Body of pancreas (tissue), 4 donors: ENCODE measurements at places on chromosomes 5 and 9.
A peak's percentile ranks its signal among the peaks of the same experiment; 100 is the strongest.

DNA sequence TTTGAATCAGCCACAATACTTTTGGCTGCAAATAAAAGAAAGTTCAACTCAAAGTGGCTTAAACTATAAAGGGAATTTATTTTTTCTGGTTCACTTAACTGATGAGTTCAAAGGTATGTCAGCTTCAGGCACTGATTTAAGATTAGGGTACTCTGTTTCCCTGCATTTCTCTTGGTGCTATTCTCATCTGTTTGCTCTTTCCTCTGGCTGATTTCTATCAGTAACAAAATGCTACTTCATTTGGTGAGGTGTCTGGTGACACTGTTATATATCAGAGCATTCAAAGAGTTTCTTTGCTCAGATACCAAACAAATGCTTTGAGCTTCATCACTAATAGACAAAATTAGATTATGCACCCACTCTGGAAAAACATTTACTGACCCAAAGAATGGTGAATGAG lies 65.9 kb upstream of the HTR4 start:
- DNase-seq: no peak

- no peak for DNase-seq
These were observed 46.1 kb upstream of the MAMDC2 start for GRCh38 chr9:69997524-69997923.

DNA sequence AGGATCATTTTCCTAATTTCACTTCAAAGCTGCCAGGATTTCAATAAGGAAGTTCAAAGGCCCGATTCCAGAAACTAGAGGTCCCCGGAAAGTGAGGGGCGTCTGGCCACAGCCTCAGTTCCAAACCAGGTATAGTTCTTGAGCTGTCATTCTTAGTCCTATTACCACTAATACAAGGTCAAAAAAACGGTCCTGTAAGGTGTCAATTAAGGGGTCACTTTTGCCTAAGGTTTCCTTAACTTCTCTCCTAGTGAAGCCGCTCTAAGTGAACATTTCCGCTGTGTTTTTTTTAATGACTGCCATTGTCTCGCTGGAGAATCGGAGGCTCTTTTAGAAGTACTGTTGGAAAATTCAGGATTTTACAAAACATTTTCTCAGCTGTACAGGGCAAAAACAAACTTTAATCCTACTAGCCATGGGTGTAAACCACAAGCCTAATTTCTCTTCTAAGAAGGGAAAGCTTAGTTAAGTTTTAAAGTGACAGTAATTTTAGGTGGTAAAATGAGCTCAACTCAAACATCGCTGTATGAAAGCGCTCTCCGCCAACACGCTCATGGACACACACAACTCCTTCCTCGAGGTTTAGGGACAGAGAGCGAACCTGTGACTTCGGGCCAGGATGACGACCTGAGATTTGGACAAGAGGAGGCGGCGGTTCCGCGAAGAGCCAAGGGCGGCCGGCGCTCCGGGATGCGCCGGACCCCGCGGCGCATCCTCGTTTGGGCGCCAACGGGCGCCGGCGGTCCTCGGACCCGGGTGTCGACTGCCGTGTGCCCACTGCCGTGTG lies 76.7 kb upstream of the IFNE start:
- DNase-seq: no peak

DNA sequence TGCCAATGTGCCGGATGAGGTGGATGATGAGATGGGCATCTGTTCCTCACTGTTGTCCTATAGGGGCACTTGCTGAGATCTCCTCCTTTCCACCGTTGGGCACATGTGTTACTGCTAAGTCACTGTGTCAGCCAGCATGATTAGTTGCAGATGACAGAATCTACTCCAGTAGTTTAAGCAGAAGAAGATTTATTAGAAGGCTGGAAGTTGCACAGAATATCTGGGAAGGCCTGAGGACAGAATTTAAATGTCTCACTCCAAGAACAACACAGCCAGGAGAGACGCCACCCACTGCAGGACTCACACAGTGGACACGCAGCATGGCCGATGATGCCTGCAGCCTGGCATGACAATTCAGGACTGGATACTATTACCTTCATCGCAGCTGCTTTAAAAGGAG lies 157.5 kb downstream of the NSG2 start:
- no peak for DNase-seq

- no peak for DNase-seq
These were observed 101.8 kb downstream of the CDK5RAP2 start for GRCh38 chr9:120478208-120478607.

GRCh38 chr9:2354856-2355696 lies 266.5 kb upstream of the VLDLR start:
- no peak for DNase-seq

DNA sequence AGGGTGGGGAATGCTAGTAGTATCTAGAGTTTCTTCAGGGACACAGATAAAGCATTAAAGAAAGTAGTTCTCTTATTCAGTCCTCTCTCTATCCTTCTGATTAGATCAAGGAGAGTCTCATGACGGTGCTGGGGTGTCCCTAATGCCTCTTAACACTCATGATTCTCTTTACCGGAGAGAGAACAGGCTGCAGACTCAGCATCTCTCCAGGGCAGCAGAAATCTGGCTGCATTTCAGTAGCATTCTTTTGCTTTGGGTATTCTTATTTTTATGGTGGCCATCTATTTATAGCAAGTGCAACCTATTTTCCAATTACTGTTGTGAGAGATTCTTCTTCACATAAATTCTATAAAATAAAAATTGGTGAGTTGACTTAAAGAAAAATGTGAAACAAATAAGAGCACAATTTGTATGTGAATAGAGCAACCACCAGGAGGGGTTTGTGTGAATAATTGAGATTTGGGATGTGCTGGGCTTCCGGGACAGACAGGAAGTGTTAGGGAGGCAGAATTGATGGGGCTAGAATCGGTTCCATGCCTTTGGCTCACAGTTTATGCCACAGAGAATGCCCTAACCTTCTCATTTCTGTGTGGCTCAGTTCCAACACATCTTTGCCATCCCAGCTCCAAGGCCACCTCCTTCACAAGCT lies 23.8 kb upstream of the BOD1 start:
- DNase-seq: no peak

DNA sequence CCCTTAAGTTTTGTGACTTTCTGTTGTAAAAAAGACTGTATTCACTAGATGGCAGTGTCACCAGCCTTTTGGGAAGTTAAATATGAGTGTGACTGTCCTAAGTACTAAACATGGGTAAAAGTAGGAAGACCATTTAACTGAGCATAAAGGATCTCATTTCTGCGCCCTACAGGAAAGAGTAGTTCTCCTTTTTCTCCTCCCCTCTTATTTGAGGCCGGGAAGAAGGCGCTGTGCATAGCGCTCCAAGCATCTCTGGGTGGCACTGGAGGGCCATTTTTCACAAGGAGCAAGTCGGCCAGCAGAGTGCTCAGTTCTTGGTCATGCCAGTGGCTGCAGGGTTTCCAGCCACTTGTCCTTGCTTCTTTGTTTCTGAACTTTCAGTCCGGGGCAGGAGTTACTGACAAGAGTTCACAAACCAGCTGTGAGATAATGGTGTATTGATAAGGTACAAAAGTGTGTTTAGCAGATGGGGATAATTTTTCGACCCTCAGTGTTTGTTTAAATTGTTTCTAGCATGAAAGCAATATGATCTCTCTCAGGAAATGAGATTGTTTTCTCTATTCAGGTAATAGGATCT lies 227.6 kb upstream of the DMRT1 start:
- peak; percentile 81 for DNase-seq

DNA sequence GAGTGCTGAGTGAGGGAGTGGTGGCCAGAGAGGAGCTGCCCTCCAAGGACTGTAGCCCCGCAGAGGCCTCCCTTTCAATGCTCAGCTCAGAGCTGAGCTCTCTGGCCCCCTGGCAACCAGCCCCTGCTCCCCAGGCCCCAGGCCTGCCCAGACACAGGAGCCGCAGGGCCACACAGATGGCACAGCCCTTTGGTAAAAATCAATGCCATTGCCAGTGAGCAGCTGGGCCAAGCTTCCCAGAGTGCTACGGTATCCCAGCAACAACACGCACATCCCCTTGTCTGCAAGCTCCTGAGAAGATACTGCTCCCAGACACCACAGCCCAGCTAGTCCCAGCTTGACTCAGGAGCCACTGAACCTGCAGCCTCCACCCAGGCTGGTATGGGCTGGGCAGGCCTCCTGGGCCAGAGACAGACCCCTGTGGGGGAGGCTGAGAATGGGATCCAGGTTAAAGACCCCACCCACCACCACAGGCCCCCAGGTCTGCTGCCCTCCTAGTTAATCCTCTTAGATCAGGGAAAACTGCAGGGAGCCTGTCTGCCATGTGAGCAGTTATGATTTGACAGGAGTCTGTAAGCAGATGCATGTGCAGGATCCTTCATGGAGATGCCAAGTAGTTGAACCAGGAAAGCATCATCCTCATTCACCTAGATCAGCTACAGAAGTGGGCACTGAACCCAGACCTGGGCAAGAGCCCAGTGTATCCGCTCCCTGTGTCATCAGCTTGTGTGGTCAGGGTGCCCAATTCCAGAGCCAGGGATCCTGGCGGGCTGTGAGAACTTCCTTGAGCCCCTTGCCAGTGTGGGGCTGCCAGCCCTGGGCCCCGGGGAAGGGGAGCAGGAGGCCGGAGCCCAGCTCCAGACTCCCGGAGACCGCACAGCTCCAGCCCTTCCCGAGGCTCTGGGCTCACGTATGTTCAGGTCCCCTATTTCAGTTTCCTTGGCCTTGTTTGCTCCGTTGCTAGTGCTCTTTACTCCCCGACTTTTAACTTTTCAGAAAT lies 26.7 kb upstream of the ADAMTS2 start:
- peak; percentile 52 for DNase-seq

DNA sequence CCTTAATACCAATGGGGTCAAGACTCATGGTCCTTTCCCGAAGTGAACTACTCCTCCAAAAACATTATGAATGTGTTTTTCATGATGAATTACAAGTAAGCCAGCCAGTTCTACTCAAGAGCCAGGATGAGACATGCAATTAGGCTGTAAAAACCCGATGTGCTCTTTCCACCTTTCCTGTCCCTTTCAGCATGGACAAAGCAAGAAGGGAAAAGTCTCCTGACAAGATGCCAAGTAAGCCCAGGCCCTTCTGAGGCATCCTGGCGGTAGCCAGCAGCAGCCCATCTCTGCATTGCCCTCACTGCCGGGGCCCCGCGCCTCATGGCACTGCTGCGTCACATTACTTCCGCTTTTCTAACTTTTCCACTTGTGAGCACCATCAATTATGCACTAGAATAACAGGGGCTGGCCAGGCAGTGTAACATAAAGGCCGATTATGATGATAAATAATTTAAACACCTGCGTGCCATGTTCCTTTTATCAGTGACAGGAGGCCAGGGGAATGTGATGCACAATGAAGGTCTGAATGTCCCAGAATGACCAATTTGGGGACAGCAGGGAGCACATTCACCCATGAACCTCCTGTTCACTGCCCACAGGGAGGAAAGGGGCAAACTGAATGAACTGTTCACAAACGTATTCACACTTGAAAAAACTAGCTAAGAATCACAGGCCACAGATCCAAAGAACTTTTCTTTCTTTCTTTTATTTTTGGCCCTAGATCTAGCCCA lies 37.4 kb downstream of the EFNA5 start:
- DNase-seq: no peak

- no peak for DNase-seq
These were observed 106.0 kb upstream of the PTPN3 start for GRCh38 chr9:109604131-109604530.

GRCh38 chr9:1337169-1337568 lies 287.0 kb downstream of the DMRT2 start:
- no peak for DNase-seq

GRCh38 chr9:38160613-38161215 lies 91.7 kb upstream of the SHB start:
- peak; percentile 78 for DNase-seq

DNA sequence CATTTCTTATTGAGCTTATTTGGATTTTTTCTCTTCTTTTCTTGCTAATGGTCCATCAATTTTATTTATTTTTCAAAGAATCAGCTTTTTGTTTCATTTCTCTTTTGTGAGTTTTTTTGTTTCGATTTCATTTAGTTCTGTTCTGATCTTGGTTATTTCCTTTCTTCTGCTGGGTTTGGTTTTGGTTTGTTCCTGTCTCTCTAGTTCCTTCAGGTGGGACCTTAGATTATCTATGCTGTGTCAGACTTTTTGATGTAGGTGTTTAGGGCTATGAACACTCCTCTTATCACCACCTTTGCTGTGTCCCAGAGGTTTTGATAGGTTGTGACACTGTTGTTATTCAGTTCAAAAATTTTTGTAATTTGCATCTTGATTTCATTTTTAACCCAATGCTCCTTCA lies 119.8 kb downstream of the GABRG2 start:
- DNase-seq: no peak

DNA sequence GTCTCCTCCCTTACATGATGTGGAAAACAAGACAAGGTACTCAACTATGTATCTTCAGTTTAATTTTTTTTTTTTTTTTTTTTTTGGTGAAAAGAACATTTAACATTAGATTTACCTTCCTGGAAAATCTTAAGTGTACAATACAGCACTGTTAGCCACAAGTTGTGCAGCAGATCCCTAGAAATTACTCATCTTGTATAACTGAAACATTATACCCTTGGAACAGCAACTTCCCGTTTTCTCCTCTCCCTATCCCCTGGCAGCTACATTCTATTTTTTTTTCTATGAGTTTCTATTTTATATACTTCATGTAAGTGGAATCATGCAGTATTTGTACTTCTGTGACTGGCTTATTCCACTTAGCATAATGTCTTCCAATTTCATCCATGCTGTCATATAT lies 421.9 kb upstream of the FTMT start:
- DNase-seq: no peak

DNA sequence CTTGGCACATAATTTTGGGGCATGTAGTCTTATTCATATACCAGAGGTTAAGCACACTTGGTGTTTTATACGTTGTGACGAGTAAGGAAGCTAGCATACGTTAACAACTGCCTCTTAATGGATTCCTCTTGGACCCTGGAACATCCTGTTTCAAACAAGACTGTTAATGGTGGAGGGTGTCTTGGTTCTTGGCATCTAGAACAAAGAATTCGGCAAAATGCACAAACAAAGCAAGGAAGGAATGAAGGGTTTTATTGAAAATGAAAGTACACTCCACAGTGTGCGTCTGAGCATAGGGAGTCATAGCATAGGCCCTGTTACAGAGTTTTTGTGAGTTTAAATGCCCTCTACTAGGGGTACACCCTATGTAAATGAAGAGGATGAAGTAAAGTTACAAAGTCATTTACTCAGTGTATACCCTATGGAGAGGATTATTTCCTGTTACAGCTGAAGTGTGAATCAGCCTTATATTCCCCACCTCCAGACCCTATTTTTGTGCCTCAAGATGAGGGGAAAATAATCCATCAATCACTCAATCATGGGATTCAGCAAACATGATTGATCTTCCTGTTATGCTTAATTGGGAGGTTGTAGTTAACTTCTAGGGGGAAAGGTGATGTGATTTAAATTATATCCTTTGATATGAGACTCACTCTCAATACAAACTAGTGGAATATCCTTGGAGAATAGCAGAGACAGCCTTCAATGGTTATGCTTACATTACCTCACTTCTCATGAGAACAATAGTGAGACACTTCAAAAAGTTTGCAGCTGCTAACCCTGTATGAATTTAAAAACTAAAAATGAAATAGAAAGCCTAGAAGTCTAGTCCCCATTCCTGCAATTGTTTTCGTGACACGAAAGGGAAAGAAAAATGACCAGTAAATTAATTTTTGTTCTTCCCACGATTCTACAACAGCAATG lies 84.9 kb upstream of the MYO10 start:
- no peak for DNase-seq
